ENCODE measurements at places on chromosomes 3 and 15.

DNA sequence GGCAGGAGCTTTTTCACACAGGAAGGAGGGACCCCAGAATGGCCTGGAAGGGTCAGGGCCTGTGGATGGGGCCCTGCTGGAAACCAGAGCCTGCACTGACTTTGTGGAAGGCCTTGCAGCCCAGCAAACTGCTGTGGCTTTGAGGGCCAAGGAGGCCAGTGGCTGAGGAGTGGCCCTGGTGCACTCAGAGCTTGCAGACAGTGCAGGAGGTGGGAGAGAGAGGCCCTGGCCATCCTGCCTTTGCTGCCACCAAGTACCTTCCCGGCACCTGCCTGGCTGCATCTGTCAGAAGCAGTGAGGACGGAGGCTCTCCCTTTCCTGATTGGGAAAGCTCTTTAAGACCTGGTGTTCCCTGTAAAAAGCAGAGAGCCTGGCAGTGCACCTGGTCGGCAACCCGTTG lies 6.4 kb downstream of the PSTPIP1 start:
- no peak overlapping the region for H3K4me3 ChIP-seq
- H3K27me3 ChIP-seq: no peaks in the 10 kb centered on the region
- DNase-seq: no peak
- H3K36me3 ChIP-seq: no peaks in the 10 kb centered on the region

DNA sequence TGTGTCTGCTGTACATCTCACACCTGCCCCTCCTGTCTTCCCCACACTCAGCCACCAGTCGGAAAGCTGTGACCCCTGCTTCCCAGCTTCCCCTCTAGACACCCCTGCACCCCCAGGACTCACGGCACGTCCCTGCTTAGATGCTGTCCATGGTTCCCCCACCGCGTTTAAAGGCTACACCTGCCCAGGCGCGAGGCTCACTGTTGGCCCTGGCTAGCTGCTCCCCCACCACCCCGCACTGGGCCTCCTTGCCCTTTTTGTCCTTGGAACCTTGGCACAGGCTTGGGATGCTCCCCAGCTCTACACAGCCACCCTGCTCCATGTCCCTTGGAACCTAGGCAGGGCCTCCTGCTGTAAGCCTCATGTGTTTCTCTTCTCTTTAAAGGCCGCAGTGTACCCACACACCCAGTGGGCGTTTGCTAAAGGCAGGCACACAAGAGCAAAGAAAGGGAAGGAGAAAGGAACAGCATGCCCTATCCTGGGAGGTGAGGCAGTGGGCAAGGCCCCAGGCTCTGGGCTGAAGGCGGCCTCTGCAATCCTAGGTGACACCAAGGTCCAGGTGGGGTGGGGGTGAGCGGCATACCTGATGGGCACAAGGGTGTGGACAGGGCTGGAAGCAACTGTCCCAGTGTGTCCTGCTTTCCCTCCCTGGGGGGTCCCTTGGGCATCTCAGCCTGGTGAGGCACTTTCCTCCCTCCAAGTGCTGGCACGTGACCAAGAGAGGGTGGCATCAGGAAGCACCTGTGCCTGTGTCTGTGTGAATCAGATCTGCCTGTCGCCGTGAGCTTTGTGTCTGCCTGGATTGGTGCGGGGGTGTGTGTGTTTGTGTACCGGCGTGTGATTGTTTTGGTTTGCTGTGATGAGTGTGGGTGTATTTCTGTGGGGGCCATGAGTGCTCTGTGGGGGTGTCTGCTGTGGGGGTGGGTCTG lies 54.4 kb downstream of the TPRA1 start:
- no peaks in the 10 kb centered on the region for H3K27me3 ChIP-seq
- no peak overlapping the region for H3K4me3 ChIP-seq
- no peak for DNase-seq
- no peaks in the 10 kb centered on the region for H3K36me3 ChIP-seq
- no peak overlapping the region for H3K27ac ChIP-seq

GRCh38 chr15:71332431-71333004 lies 217.2 kb downstream of the THSD4 start:
- H3K27me3 ChIP-seq: no peaks in the 10 kb centered on the region
- no peak overlapping the region for H3K4me3 ChIP-seq
- no peak for DNase-seq
- no peak overlapping the region for H3K27ac ChIP-seq
- H3K36me3 ChIP-seq: no peaks in the 10 kb centered on the region

DNA sequence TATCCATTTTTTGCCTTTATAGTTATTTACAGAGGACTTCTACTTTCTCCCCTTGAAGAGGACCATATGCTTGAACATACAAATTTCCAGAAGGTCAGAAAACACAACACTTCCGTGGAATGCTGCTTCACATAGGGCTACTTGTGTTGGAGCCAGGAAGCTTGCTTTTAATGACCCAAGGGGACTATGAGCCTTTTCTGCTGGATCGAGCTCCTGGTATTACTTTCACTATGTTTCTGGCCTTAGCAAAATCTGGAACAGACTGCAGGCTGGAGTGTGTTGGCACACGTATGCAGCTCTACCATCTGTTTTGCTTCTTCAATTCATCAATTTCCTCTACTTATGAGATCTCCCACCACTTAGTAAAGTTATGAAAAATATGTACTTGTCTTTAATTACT lies 69.3 kb upstream of the CBLB start:
- H3K36me3 ChIP-seq: no peaks in the 10 kb centered on the region
- no peaks in the 10 kb centered on the region for H3K27me3 ChIP-seq
- no peak for DNase-seq
- no peak overlapping the region for H3K27ac ChIP-seq

Data from Panc1 (cell line).